ENCODE measurements at places on chromosomes 2 and 18. TPM values are rescaled to one million over a fixed set of nuclear protein-coding genes. Genes with fewer than 3 reads are reported as not detected.

- DNase-seq = no peak
Observed at GRCh38 chr2:110852541-110853263, 120.3 kb downstream of the ACOXL start.

The FAM161A gene
- 3.8 TPM for total RNA-seq

DNA sequence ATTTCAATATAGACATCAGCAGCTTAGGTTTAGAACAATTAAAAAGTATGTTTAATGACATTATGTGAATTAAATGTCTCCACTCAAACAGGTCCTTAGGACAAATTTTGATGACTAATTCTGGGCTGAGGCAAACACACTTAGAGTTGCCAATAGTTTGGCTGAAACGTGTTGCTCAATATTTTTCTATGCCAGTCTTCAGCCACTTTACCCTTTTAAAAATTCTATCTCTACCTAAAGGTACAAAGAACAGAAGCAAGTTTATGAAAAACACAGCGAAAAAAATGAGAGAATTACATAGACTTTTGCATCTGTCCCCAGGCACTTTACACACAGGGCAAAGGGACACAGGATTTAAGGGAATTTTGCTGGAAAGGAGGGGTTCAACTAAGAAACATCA, 4.5 kb downstream of the IDH1 start:
- DNase-seq = no peak

DNA sequence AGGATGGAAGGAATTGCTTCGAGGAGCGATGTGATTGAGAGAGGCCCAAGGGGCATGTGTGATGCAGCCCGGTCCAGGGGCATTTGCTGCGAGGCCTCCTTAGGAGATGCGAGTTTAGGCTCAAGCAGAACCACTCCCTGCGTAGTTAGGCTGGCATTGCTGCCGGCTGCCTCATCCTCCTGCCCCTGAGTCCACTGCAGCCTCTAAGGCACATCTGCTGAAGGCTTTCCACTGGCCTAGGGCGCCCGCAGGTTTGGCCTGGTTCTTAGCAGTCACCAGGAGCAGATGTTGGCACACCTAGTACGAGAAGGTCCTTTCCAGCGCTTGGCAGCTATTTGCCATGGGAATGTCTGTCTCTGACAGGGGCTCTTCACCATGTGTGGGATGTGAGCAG, 20.7 kb downstream of the INPP5D start:
- no peak for DNase-seq

The TTN gene
- total RNA-seq = 0.64 TPM

- no peak for DNase-seq
Observed at GRCh38 chr18:1806884-1807615, 764.3 kb downstream of the METTL4 start.

GRCh38 chr2:224263571-224264043, 138.3 kb downstream of the FAM124B start:
- DNase-seq = no peak

GRCh38 chr2:206387808-206388207, 55.5 kb upstream of the ADAM23 start:
- no peak for DNase-seq

The STARD6 gene
- not detected for total RNA-seq

The SDC1 gene
- 892 TPM for total RNA-seq

- DNase-seq = no peak
Observed at GRCh38 chr18:55974521-55974920, 386.5 kb upstream of the TCF4 start.

The SFXN5 gene
- total RNA-seq = 15.6 TPM

GRCh38 chr2:223929571-223930102, 15.5 kb downstream of the WDFY1 start:
- no peak for DNase-seq

The NLRC4 gene
- total RNA-seq = 0.17 TPM

DNA sequence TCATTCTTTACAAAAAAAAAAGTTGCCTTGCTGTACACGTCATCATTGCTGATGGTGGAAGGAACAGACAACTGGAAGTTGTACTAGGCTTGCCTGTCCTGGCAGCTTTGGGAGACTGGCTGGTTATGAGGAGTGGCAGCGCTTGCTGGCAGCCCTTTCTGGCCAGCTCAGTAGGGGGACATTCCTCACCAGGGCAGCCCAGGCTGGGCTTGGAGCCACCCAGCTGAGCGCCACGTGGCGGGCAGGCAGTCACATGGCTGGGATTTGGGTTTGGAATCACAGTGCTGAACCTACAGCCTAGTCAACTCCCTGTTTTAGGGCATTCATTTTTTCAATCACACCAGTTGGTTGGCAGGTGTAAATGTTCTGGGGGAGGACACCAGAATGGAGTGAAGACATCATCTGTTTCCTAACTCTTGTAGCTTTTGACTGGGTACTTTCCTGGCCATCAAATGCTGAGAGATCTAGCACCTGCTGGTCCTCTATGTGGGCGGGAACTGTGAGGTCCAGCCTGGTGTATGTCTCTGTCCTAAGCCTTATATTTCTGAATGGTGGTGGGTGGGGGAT, 139.3 kb downstream of the SETBP1 start:
- DNase-seq = no peak

The ZNF512 gene
- total RNA-seq = 20.9 TPM

GRCh38 chr18:42394238-42394637, 439.2 kb downstream of the PIK3C3 start:
- DNase-seq = no peak

The CCDC74A gene
- 11.2 TPM for total RNA-seq

- no peak for DNase-seq
Observed at GRCh38 chr2:25159949-25160348, 8.4 kb downstream of the POMC start.

GRCh38 chr2:26164641-26165211, 8.2 kb upstream of the GAREM2 start:
- DNase-seq = peak; percentile 54
